ENCODE measurements at places on chromosomes 6 and 20.

GRCh38 chr6:34506718-34507117, 40.8 kb downstream of the PACSIN1 start:
- no peak for DNase-seq

DNA sequence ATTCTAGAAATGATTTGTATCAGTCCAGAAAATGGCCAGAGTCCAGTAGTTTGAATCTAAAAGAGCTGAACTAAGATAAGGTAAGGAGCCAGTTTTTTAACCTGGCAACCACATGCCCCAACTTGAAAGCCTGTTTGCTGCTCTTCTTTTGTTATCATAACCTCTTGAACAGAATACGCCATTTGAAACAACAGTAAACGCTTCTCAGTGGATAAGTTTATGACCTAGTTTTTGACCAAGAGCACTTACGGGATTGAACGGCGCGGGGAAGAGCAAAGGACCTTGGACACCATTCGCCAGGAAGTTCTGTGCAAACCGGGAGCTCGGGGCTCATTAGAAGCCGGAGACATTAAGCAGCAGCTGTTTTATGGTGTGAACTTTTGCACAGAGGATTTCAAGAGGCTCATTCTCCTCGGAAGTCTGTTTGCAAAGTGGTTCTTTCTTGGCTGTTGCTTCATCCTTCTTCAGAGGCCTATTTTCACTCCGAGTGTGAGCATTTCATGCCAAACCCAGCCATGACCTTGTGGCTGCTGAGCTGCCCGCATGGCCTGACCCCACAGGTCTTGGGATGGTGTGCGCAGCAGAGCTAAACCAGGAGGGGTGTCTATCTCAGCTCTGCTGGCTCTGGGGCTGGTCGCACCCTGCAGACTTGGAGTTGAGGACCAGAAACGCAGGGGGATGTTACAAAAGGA, 215.1 kb downstream of the SOX4 start:
- no peak for DNase-seq

DNA sequence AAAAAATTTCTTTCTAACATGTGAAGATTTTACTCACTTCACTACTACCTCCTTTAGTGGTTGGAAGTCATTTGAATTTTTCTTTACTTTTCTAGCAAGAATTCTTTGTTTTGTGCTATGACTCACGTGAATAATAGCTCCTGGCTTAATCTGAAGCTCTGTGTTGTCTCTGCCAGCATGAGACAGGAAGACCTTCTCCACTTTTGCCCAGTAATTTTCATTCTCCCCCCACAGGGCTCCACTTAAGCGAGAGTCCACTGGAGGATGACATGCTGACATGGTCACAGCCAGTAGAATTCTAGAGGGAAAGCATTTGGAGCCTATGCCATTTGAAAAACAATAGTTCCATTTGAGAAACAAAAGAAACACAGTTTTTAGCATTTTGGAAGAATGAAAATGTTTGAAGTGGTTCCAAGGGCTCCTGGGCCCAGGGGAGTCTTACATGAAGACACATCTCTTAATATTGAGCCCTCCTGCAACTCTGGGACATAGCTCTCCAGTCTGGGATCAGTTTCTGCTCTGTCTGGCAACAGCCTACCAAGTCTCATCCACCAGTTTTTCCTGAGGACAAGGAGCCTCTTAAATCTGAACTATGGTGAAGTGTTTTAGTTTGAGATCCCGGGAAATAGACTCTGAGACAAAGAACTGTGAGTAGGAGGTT, 231.4 kb downstream of the PAX1 start:
- no peak for DNase-seq

DNA sequence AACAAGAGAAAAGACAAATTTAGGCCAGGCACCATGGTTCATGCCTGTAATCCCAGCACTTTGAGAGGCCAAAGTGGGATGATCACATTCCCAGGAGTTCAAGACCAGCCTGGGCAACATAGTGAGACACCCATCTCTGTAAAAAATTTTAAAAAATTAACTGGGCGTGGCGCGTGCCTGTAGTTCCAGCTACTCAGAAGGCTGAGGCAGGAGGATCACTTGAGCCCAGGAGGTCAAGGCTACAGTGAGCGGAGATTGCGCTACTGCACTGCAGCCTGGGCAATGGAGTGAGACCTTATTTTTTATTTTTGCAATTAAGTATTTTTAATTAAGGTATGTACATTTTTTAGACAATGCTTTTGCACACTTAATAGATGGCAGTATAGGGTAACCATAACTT, 3.3 kb downstream of the MTHFD1L start:
- no peak for DNase-seq

DNA sequence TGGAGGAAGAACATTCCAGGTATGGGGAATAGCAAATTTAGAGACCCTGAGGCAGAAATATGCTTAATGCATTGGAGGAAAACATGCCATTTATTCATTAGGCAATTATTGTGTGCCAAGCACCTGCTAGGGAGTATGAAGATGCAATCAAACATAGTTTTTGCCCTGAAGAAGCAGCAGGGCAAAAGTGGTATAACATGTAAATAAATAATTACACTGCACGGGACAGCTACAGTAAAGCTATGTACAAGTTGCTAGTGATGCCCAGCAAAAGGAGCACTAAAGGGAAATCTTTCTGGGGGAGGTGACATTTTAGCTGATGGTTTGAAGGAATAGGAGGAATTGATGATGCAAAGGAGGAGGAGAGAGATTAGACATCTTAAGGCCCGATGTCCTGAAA, 624 bp upstream of the TJAP1 start:
- no peak for DNase-seq

DNA sequence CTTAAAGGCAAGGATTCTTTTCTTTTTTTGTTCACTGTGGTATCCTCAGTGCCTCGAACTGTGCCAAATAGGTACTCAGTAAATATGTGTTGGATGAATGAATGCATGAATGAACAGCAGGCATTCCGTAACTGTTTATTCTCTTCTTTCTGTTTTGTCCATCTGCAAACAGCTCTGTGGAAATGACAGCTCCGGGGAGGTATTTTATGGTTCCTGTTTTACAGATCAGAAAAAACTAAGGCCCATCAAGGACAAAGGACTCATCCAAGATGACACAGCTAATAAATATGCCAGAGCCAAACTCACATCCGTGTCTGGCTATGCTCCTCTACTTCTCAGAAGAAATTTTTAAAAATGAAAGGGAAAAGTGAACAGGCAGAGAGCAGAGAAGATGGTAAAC, 21.0 kb downstream of the JPH2 start:
- no peak for DNase-seq

DNA sequence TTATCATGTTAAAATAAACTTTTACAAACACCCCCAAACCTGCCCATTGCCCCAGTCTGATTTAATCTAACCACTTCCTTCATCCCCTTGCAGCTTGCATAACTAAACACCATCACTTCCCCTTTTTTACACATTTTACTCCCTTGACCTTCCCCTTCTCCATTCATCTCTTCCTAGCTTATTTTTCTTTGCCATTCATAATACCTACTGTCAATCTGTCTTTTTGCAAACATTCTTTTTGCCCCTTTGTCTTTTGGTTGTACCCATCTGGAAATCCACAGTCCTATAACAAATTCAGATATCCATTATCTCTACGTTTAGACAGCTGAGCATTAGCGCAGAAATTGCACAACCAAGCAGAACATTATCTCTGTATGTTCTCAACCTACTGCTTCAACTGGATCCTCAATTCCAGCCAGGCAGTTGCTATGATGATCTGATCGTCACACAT, 51.2 kb downstream of the C6orf52 start:
- DNase-seq: no peak

DNA sequence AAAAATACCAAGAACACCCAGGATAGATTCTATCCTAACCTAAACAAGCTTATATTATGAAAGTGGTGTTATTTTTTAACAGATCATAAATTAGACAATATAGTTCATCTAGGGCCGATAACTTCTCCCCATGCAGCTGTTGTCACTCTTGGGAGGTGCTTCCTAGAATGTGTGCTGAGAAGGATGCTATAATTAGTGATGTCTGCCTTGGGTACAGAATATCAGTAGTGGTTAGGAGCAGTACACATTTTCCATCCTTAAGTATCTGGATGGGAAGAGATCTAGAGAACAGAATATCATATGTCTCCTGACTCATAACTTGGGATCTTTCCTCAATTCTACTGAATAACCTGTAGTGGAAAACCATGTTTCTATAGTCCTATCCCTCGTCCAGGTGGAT, 214.5 kb downstream of the BCKDHB start:
- DNase-seq: no peak

DNA sequence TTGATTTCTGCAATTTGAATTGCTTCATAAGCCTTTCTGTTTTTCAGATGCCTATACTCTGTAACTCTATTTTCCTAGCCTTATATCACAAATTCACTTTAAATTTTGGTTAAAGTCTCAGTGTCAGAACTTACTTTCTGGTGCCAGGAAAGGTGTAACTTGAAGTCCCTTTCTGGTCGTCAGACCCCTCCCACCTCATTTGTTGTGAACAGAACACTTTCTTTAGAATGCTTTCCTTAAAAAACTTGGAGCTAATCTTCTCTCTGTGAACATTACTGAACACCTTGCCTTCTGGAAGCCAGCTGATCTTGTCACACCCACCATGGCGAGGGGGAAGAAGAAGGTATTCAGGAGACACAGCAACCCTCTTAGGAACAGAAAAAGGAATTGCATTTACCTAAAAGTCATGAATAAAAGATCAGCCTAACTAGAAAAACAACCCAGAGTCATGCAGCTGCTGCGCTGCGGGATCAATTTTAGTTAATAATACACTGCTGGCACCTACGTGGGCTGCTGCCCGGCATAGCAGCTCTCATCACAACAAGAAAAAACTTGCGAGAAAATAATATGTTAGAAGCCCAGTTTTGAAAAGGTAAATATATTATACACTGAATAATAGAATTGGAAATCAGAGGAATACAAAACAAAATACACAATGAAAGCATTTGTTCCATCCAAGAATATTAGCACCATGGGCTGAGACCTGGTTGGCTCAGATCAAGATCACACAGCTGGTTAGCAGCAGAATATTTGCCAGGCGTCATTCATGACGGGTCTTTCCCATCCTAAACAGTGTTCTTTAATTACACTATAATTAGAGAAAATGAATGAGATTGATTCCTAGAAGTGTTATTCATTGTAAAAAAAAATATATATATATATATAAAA, 5.8 kb upstream of the FAM217A start:
- no peak for DNase-seq

- DNase-seq: no peak
Measured at GRCh38 chr6:10381133-10381829, 33.6 kb downstream of the TFAP2A start.

DNA sequence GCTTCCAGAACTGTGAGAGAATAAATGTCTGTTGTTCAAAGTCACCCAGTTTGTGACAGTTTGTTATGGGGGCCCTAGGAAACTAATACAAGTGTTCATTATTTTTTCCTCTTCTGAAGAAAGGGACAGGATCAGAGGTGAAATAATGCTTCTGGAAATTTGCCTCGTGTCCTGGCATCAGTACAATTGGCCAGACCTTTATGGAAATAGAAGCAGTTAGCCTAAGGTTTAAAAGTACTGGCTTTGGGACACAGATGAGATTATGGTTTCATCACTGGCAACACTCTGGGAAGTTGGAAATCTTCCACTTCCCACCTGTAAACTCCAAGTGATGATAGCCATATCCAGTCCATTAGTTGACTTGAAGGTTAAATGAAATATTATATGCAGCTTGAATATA, 88.7 kb downstream of the PLCB1 start:
- no peak for DNase-seq

- no peak for DNase-seq
Measured at GRCh38 chr6:113909224-113909856, 52.2 kb downstream of the MARCKS start.

- DNase-seq: no peak
Measured at GRCh38 chr6:35461270-35461669, 6.9 kb upstream of the RPL10A start.

DNA sequence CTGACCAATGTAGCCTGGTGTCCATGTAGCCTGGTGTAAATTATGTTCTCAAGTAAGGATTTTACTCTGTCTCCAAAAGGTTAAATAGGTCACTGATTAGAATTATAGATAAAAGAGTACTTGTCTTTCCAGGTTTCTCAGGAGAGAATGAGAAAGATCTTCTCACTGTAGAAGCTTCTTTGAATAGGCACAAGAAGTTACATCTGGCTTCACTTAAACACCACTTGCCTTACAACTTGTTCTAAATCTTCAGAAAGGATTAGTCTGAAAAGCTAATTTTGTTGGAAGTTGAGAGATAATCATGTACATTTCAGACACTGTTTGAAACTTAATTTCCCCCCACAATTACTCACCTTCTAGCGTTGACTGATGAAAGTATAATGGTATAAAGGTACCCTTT, 275.3 kb downstream of the FARS2 start:
- DNase-seq: no peak

GRCh38 chr20:24661255-24661654, 191.8 kb downstream of the SYNDIG1 start:
- no peak for DNase-seq

DNA sequence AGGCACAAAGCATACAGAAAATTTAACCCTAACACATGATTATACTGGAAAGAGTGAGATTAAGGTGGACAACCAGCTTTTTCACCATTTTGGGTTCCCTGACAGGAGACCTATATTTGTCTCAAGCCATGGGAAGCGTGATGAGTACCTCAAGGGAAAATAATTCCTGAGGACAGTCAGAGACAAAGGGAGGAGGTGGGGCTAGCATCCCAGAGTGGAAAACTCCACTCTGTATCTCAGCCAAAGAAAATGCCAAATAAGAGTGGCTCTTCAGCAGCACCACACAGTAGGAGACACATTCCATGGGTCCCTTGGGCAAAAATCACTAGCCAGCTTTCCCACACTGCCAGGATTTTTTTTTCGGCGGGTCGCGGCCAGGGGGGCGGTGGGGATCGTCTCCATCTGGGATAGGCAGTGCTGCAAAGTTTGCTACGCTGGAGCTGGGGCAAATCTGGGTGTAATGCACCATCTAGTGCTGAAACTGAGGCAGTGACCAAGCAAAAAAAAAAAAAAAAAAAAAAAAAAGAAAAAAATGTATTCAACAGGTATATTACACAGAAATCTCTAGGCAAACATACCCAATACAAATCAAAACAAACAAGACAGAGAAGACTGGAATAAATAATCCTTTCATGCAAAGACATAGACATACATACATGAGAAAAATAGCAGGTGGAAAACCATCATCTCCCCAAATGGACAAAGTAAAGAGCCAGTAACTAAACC, 77.3 kb upstream of the SLC35F1 start:
- no peak for DNase-seq

DNA sequence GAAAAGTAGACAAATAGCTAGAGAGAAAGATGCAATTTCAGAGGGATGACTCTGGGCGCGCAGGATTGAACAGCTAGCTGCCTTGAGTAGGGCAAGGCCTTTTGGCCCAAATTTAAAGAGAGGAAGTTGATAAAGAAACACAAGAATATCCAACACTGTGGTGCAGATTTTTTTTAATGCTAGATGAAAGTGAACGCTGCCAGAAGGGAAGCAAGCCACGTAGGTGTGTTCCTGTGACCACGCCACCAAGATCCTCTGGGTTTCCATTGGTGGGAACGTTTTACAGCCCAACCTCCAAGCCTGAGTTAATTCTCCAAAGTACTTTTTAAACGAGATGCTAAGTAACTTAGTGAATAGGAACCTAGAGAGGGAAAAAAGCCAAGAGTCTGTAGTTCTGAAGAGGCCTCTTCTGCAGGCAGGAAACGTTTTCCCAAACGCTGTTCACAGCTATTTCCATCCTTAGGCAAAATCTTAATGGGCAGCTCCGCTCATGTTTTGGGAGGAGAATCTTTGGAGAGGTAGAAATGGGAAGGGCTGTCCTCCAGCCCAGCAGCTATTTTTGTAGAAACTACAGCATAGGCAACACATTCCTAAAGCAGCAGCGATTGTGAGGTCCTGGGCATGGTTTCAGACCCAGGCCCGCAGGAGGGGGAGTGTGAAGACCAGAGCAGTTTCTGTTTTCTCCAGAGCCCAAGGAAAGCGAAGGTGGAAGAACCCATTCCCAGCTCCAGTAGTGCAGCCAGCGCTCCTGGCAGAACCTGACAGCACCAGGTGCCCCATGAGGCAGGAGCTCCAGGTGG, 8.2 kb downstream of the LY86 start:
- no peak for DNase-seq
